ENCODE measurements at places on chromosomes 11 and 22.
A peak's percentile ranks its signal among the peaks of the same experiment; 100 is the strongest.

GRCh38 chr11:130827451-130828377, 88.6 kb downstream of the SNX19 start:
- DNase-seq: no peak

- no peak for DNase-seq
These were observed 24.7 kb downstream of the SIK3 start for GRCh38 chr11:117073539-117073938.

- no peak for DNase-seq
These were observed 721.4 kb downstream of the FAM181B start for GRCh38 chr11:82012276-82012675.

DNA sequence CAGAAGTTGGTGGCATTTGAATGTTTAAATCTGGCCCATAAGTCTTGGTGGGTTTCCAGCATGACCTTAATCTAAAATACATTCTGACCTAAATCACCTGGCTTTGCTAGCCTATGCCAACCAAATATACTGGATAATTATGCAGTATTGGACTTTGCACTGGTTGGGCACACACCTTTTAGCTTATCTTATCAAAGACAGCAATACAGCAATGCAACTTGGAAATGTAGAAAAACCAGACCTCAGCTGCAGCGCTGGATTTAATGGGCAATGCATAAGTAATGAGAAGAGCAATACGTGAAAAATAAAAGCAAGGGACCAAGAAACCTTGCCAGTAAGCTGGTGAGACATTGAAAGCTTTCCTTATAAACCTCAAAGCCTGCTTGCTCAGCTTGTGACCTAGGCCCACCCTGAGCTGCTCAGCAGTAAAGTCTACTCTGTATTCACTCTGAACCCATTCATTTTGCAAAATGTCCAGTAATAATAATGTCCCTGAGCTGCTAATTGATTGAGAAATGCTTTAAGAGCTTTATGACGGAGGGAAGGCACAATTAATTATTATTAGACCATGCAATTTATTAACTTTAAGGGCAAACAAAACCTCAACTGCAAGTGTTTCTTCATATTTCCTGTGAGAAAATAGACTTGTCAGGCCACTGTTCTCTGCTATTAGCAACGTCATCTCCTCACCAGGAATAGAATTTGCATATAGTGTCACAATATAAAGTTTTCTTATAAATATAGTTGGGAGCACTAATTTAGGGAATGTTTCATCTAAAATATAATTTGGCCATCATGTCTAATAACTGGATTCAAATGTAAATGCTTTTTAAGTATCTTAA, 49.4 kb upstream of the CEP295 start:
- DNase-seq: no peak

GRCh38 chr11:33884601-33885000, 7.3 kb downstream of the LMO2 start:
- DNase-seq: no peak

- no peak for DNase-seq
These were observed 1.3 kb downstream of the FAR1 start for GRCh38 chr11:13669544-13670488.

GRCh38 chr11:44877571-44878497, 72.8 kb downstream of the TP53I11 start:
- DNase-seq: no peak

- DNase-seq: no peak
These were observed 87.2 kb downstream of the ATG16L2 start for GRCh38 chr11:72901374-72901773.

- DNase-seq: no peak
These were observed 5.9 kb downstream of the RANGAP1 start for GRCh38 chr22:41280065-41280464.

- no peak for DNase-seq
These were observed 5.2 kb downstream of the ZBED4 start for GRCh38 chr22:49858827-49859226.

- no peak for DNase-seq
These were observed 21.2 kb upstream of the BDNF start for GRCh38 chr11:27721264-27722116.

- DNase-seq: no peak
These were observed 45.7 kb downstream of the NAT10 start for GRCh38 chr11:34151166-34151565.

DNA sequence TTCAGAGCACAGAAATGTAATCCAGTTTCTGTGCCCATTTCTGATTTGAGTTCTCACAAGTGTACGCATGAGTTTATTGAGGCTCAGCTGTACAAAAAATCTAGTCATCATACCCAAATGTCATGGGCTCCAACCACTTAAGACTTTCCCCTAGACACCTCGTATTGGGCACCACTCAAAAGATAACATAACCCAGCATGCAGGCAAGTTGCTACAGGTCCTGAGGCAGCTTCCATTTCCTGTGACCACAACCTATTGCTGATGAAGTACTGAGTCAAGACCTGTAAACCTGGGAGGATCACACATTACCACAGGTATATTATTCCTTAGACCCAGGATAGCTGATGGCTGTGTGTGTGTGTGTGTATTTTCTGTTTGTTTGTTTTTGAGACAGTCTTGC, 95.2 kb downstream of the MRTFA start:
- DNase-seq: no peak

- no peak for DNase-seq
These were observed 1.4 kb downstream of the CEP57 start for GRCh38 chr11:95791709-95792033.

DNA sequence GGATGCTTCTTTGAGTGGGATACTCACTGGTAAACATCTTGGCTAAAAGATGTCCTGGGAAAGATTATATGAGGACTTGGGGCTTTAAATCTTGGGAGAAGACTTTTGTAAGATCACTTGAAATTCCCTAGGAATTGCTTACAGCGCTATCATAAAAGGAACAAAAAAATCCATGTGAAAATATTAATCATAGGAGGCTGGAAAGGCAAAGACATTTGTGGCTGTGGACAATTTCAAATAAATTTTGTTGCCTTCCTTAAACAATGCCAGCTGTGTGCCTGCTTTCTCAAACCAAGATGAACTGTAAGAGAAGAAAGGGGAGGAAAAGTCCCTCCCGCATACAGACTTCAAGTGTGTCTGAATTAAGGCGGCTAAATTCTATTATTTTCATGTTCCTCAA, 75.6 kb downstream of the SNX19 start:
- DNase-seq: no peak

- no peak for DNase-seq
These were observed 1196.2 kb upstream of the TENM4 start for GRCh38 chr11:80636999-80637398.

GRCh38 chr11:128152796-128153696, 434.3 kb downstream of the ETS1 start:
- no peak for DNase-seq

DNA sequence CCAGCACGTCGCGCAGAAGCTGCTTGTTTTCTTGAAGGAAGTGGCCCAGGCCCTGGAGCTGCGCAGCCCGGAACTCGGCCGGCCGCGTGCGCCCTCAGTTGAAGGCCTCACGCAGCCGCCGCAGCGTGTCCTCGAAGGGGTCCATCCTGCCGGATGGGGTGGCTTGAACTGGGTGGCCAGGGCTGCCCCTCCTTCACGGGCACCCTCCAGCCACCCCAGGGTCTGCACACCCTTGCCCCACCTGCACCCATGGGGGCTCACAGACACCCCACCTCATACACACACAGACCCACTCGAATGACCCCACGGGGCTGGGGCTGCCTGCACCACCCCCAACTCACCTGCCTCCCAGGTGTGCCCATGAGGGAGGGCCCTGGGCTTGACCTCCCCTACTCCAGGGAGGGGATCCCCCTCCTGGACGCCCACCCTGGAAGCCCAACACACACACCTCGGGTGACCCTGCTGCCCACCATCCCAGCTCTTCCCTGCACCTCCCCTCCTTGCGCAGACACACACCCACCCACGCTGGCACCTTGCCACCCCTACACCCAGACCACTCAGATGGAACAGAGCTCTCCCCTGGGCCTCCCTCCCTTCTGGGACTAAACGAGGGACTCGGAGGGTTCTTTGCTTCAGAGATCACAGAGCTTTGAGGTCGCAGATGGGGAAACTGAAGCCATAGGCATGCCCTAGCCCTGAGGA, 6.8 kb downstream of the ALDH3B2 start:
- no peak for DNase-seq

DNA sequence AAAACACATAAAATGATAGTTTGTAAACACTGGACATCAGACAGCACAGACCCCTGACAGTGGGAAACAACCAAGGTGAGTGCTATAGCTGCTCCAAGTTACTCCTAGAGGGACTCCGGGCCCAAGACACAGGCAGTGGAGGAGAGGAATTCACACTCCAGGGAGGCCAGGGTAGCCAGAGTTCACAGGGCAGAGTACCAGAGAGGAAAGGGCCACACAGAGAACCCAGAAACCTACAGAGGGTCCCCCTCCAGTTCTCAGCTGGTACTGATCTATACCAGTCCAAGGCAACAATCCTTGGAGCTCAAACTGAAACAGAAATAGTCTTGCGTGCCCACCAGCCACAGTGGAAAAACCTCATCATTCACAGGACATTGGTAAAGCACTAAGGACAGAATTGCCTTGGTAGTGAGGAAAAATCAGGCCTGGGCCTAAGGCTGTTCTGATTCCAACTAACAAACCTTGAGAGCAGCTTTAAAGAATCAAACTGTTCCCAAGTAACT, 7.6 kb downstream of the VPS37C start:
- peak; percentile 37 for DNase-seq

- peak; percentile 83 for DNase-seq
These were observed 47.6 kb upstream of the THY1 start for GRCh38 chr11:119470317-119471291.

GRCh38 chr11:118872403-118872821, 11.3 kb upstream of the CXCR5 start:
- no peak for DNase-seq

DNA sequence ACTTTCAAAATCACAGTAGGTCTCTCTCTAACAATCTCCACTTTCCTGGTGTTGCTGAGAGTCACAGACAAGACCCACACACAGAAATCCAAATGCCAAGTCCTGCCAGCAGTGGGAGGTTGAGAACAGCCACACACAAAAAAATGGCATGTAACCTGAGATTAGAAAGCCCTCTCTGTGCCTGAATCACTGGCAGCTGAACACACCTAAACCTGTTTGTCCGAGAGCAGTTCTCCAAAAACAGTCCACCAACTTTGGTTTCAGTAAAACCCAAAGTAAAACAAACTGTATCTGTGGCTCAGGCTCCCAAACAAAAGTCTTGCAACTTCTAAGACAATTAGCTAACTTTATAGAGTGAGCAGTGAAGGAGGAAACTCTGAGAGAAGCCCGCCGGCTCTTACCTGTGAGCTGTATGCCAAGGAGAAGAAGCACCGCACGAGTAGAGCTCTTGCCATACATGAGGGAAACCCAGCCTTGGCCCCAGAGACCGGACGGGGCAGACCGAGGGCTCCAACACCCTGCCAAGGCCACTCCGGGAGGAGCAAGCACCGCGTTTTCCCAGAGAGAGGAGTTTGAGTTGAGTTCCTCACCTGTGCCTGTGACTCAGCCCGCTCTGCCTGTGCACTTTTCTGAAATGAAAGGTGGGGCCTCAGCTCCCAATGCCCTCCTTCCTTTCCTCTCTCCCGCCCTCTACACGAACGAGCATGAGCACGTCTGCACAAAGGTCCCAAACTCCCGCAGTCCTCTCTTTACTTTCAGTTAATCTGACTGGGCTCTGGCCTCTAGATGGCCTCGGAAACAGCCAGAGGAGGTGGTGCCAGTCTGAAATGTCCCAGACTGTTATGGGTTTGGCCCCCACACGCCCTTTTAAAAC, at the start of gene MPZL2:
Gene MPZL2 (minus strand): TSS at position 603 of the 874 bp plus-strand sequence. CDS start 144 bp downstream, at position 459.
- no peak for DNase-seq

- DNase-seq: no peak
These were observed at the start of gene MMP7 for GRCh38 chr11:102530558-102530957. TSS of gene MMP7 (minus strand) at chr11:102530747. CDS start at chr11:102530700, 47 bp downstream.

- DNase-seq: no peak
These were observed 43.2 kb downstream of the PANX1 start for GRCh38 chr11:94171693-94172440.

GRCh38 chr11:22728600-22729389, 62.4 kb downstream of the GAS2 start:
- DNase-seq: no peak

DNA sequence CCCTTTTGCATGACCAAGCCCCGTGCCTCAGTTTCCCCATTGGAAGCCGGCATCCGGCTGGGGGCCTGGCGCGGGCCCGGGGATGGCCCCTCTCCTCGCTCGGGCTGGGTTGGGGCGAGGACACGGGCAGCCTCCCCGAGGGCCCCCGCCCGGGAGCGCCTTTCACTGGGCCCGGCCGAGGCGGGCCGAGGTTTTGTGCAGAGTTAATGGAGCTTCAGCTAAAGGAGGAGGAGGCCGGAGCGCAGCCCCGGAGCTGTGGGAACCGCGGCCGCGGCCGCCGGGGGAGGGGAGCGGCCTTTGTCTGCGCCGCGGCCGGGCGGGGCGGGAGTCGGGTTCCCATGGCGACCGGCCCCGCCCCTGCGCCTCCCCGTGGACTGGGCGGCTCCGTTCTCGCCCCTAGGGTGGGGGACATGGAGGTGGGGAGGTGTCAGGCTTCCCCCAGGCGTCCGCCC, 1.4 kb upstream of the MAPK11 start:
- DNase-seq: no peak

- DNase-seq: peak; percentile 51
These were observed 1.8 kb upstream of the CARS1 start for GRCh38 chr11:3058753-3059664.

DNA sequence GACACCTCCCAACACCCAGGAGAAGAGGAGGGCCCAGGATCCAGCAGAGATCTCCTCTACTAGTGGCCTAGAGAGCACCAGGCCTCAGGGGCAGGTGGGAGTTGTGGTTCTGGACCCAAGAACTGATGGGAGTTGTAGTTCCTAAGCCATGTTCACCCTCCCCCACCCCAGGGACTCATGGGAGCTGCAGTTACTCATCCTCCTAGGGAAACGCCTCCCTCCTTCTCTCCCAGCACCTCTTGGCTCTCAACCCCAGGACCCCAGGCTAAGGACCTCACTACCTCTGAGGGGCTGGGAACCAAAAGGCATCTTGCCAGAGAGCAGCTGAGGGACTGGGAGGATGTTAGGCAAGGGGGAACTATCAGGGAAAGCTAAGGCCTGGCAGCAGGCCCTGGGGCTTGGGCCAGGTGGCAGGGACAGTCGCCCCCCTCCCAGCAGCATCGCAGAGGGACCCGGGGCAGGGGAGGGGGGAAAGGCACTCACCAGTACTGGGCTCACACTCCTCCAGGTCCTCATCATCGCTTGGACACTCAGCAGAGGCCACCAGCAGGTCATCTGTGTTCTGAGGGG, 28.9 kb downstream of the SLC22A12 start:
- DNase-seq: no peak

GRCh38 chr11:73653996-73654395, 7.6 kb downstream of the PLEKHB1 start:
- DNase-seq: no peak

GRCh38 chr11:126408901-126409619, 53.6 kb downstream of the ST3GAL4 start:
- no peak for DNase-seq

DNA sequence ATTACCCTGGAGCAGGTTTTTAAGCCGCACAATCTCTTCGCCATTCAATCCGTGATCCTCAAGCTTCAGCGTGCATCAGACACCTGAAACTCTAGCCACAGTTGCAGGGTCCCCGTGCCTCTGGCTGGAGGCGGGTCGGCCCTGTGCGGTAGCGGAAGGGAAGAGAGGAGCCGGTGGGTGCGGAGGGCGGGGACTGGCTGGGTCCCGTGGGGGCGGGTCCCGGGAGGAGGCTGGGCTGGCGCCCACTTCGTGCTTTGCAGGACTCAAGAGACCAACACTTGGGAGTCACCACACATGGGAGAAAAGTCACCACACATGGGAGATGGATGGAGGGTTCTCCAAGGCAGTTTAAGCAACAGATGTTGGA, 772 bp downstream of the C22orf15 start:
- DNase-seq: no peak

Data from AG09309 (cell line).